ENCODE measurements at places on chromosomes 7 and 10.

- no peak for DNase-seq
Observed at GRCh38 chr10:34298346-34298818, 516.7 kb downstream of the PARD3 start.

- no peak for DNase-seq
Observed at GRCh38 chr10:123250640-123251039, 96.4 kb downstream of the BUB3 start.

GRCh38 chr7:41659539-41659938, 43.4 kb downstream of the INHBA start:
- no peak for DNase-seq

DNA sequence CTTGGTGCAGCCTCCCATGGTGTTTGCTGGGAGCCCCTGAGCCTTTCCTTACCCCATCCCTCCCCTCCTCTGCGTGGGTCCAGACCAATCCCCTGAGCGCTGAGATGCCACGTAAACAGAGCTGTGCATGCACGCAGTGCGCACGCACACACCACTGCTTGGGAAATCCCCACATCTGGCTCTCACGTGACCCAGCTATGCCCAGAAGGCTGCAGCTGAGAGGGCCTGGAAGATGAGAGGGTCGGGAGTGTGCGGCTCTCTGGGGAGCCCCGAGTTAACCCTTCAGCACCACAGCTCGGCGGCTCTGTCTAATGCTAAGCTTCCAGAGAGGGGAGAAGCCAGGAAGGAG, 177.2 kb downstream of the SH3PXD2A start:
- peak; percentile 98 for DNase-seq

DNA sequence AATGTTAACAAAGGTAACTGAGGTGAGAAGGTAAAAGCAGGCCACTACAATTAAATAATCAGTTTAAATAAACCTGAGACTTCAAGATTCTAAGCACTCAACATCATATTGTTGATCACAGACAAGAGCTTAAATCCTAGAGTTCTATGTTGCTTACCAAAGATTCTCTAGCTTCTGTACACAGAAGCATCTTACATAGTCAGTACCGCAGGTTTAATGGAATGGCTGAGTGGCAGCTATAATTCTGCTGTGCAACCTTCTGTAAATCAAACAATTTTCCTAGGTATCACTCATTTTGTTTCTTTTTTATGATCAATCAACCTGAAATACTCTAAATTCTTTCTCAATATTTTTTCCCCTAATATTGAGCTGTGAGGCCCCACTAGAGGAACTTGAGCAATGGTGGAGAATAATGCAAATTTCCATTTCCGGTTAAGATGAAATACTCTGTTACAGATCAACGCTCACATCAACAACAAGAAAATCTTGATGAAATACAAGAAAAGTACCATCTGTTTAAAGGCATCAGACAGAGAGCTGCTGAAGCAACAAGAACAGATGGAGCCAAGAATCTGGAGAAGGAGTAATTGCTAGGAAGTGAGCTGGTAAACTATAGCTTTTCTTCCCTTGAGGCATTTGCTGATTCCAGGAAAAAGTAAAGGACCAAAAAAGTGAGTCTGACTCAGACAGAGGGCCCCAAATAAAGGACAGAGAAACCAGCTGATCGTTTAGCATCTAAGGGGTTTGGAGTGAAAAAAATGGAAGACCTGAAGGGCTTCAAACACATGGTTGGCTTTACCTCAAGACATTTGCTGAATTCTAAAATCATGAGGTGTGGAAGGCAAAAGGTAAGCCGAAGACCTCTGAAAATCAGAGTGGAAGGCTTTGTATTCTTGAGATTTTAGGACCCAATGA, 22.6 kb downstream of the PNPLA8 start:
- peak; percentile 37 for DNase-seq

GRCh38 chr10:79250259-79250658, 97.0 kb upstream of the PPIF start:
- DNase-seq, result no peak

DNA sequence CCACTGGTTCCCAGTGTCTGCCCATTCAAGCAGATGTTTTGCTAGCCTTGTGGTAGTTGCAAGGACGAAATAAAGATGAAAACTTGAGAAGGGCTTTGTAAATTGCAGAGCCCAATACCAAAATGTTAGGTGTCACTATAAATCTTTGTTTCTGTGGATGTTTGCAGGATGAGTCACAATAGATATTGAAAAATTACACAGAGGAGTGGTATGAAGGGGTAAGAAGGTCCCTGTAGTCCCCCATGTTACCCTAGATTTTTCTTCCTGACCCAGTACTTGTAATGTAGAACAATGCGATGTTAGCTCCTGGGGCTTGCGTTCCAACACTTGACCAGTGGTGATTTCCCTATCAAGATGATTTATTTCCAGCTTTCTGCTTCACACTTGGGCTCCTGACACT, 102.6 kb upstream of the LYZL1 start:
- DNase-seq, result no peak

- no peak for DNase-seq
Observed at GRCh38 chr7:70322856-70323255, 724.6 kb downstream of the AUTS2 start.

DNA sequence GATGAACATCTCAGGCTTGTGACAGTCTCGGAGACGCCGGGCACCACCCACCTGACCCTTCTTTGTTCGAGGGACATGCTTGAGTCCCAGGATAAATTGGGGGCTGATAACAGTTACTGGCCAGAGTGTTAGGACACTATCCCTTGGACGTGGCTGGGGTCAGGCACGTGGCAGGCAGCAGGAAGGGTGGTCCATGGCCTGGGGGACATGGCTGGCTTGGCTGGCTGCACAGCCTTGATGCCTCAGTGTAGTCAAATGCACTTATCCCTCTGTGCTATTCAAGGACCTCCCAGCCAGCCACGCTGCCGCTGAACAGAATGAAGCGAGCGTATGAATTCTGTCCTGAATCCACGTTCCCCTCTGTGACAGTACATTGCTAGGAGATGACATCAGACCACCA, 662.0 kb upstream of the FOXK1 start:
- DNase-seq, result no peak

- no peak for DNase-seq
Observed at GRCh38 chr10:125984865-125985495, 88.6 kb downstream of the FANK1 start.
